ENCODE measurements at places on chromosomes 6 and 20. TPM values are rescaled to one million over a fixed set of nuclear protein-coding genes. Genes with fewer than 3 reads are reported as not detected.

DNA sequence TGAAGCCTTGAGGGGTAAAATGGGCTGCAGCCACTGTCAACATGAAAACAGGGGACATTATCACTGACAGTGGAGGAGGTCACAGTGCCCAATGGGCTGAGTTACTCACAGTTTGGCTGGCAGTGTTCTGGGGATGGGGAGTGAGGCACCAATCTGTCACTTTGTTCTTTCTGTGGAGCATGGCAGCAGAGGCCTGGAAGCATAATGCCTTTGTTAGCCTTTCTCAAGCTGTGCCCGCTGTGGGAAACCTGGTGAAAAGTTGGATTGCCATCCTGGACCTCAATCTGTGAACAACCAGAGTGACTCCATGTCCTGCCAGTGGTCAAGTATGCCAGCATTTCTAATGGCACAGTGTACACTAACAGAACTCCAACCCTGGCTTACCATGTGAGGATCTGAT, 143.6 kb downstream of the OR2B2 start:
- no peak for DNase-seq

GRCh38 chr20:34579979-34580940, 21.7 kb downstream of the MAP1LC3A start:
- peak; percentile 44 for DNase-seq

- DNase-seq: no peak
These were observed 29.2 kb downstream of the AFDN start for GRCh38 chr6:167855825-167856425.

DNA sequence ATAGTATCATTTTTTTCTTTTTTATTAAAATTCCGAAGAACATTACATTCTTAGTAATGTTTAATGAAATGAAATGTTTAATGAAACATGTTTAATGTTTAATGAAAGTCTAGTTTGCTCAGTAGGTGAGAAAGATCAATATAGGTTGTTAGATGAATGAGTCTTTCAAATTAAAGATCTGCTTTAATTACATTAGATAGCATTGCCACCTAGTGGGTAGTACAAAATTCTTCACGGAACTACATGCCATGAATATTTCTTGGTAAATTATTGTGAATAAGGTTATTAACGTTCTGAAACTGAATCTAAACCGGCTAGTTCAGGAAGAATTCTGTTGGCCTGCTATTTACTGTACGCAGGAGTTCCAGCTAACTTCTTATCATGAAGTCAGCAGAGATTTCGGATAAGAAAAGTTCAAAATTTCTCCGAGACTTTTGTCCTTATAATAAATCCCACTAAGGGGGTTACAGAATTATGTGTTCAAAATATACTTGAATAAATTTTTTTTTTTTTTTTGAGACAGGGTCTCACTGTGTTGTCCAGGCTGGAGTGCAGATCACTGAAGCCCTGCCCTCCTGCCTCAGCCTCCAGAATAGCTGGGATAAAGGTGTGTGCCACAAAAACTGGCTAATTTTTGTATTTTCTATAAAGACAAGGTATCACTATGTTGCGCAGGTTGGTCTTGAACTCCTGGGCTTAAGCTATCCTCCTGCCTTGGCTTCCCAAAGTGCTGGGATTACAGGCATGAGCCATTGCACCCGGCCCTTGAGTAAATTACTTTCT, 7.9 kb upstream of the GMNN start:
- no peak for DNase-seq

DNA sequence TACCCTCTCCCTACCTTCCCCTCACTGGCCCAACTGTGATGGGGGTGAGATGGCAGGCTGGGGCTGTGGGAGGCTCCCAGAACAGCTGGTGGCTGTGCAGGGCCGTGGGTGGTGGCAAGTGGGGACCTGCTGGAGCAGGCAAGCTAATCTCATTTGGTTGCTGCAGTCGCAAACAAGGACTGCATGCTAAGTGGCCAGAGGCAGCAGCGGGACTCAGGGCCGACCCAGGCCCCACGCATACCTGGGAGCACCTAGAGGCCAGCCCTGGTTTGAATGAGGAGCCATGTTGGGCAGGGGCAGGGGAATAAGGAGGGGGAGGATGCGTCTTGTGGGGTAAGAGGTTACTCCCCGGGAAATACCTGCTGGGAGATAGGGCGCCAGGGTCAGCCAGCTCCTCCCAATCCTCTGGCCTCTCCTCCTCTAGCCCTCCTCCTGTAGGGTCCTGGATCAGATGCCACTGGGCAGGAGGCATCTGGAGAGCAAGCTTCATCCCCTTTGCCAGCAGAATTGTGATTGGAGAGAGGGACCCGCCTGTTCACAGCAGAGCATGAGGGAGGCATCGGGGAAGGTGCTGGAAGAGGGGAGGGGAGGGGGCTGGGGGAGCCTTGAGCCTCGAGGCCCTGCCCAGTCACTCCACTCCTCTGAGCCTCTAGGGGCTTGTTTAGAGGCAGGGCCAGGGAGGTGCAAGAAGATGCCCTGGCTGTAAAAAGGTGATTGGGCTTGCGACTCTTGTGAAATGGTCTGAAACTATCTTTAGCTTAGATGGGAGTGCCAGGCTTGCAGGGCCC, 24.3 kb upstream of the CDH22 start:
- DNase-seq: no peak

DNA sequence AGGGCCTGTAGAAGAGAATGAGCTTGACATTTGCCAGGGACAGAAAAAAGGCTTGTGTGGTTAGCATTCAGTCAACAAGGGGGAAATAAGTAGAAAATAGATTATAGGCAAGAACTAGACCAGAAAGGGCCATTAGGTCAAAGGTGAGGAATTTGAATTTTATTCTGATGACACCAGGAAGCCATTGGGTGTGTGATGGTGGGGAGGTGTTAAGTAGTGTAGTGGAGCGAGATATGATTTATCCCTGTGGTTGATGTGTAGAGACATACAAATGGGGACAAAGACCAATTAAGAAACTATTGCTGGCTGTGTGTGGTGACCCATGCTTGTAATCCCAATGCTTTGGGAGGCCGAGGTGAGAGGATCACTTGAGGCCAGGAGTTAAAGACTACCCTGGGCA, 11.0 kb downstream of the DSTN start:
- no peak for DNase-seq

DNA sequence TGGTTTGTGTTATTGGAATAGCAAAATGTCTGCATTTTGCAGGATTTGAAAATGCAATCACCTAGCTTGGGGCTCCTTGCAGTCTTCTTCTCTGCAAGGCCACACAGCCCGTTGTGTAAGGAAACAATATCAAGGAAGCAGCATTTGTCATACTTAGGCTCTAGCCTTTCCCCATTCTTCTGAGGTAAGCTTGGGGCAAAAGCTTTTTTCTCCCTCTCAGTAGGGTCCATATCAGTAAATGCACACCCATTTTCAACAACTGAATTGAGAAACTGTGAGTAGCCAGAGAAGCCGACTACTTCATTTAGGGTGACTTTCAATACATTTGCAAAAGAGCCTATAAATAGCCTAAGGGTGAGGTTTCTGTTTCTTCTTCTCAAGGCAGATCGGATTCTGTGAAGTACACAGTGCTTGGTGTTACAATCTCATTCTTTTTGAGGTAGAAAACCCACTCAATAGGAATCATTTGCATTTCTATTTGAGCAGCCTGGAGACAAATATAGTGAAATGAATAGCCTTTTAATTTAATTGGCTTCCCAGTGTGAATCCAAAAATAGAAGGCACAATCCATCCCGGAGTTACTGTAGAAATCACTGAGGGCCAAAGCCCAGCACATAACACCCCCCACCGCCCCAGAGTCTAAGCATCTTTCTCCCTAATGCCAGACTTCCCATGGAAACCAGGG, 61.8 kb downstream of the BTBD3 start:
- DNase-seq: no peak

GRCh38 chr20:36202891-36203338, 33.4 kb upstream of the AAR2 start:
- DNase-seq: peak; percentile 84

- peak; percentile 62 for DNase-seq
These were observed 36.9 kb downstream of the B4GALT5 start for GRCh38 chr20:49676581-49677291.

Gene SLC2A10
- not detected for total RNA-seq

Gene EBF4
- total RNA-seq: not detected

Gene MRAP2
- total RNA-seq: not detected

Gene WFDC12
- total RNA-seq: not detected

Gene ELOVL2
- total RNA-seq: not detected

Gene MUC21
- not detected for total RNA-seq

Measured in activated CD8-positive, alpha-beta T cell treated with anti-CD3 and anti-CD28 coated beads, Interleukin-2, amount 10 ng/mL, durations not matched to agents 7 days and 5 days (primary cell).